ENCODE measurements at places on chromosomes 6 and 20.

GRCh38 chr6:134449781-134450180 lies 131.9 kb upstream of the SGK1 start:
- DNase-seq, result no peak

- no peak for DNase-seq
Observed at GRCh38 chr20:48684501-48685041, 143.2 kb downstream of the PREX1 start.

DNA sequence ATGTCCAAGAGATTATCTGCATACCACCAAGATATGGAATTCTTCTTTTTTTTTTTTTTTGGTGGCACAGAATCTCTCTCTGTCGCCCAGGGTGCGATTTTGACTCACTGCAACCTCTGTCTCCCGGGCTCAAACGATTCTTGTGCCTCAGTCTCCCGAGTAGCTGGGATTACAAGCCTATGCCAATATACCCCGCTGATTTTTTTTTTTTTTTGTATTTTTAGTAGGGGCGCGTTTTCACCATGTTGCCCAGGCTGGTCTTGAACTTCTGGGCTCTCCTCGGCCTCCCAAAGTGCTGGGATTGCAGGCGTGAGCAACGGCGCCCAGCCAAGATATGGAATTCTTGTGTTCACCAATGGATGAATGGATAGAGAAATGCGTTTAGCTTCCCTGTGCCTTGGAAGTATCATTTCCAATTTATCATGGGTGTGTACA lies 31.0 kb downstream of the POM121L2 start:
- DNase-seq, result no peak

DNA sequence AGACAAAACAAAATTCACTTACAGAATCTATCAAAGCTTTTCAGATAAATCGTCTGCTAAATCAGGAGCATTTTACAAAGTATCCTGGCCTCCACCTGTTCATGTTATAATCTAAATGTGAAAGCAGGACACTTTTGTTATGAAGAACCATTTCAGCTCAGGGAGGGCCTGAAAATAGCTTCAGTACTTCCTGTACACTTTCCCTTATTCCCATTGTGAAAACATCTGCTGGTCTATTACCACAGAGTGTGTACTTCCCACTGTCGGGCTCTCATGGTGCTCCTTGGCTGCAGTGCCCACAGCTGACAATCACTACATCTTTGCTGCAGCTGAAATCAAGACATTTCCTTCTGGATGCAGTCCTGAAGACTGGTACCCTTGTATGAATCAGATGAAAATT lies 128.1 kb downstream of the OPRM1 start:
- DNase-seq, result peak; percentile 66

GRCh38 chr6:149032599-149033405 lies 284.7 kb upstream of the TAB2 start:
- no peak for DNase-seq

- DNase-seq, result peak; percentile 72
Observed at GRCh38 chr20:36098364-36098763, 56.2 kb upstream of the EPB41L1 start.

DNA sequence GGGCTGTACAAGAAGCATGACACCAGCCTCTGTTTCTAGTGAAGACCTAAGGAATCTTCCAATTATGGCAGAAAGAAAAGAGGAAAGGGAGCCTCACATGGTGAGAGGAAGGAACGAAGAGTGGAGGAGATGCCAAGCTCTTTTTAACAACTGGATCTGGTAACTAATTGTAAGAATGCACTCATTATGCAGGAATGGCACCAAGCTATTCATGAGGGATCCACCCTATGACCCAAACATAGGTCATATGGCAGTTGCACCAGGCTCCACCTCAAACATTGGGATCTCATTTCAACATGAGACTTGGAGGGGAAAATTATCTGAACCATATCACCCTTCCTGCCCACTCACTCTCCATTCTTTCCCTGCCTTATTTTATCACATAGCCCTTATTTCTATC lies 496.0 kb upstream of the SPTLC3 start:
- no peak for DNase-seq

DNA sequence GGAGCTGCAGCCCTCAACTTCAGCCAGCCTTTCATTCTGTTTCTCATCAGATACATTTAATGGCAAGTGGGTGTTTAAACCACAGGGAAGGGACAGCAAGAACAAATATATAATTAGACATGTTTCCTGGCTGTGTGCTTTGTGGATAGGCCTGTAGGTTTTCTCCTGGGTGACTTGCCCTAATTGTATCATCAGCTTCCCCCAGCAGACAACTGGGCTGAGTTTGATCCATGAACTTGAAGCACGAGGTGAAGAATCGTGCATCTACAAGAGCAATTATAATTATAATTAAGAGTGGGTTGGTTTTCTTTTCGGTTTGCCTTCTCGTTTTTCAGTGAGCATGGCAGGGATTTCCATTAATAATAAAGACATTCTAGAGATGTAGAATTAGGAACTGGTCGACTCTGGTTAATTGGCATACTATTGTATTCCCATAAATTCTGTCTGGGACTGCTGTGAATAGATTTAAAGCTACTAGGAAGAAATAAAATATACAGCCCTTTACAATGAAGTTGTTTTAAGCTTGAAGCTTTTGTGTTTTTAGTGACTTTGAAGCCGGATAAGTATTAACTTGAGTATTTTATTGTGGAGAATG lies 1052.2 kb downstream of the KIF16B start:
- DNase-seq, result no peak

- DNase-seq, result no peak
Observed at GRCh38 chr6:776528-776931, 83.6 kb upstream of the EXOC2 start.
